ENCODE measurements at places on chromosomes 1 and 21.

DNA sequence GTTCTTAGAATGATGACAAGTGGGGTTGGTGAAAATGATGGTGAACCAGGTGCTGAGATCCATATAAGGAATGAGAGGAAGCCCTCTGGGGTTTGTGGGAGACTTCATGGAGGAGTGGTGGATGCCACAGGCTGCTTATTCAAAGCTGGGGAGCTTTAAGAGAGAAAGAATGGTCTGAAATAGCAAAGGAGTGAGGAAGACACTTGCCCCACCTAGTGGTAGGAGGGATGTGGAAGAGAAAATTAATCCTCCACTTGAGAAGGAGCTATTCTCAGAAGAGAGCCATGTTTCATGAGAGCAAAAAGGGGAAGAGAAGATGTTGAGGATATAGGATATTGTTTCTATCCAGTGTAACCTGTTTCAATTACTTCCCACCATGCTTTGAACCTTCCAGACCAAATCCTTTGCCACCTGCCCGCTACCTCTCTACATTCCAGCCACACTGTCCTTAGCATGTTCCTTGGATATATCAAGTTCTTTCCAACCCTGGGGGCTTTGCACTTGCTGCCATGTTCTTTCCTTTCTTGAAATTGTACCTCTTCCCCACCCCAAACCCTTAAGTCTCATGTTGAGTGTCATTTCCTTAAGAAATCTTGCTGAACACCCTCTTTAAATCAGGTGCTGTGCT lies 19.6 kb upstream of the ZNF648 start:
- DNase-seq, result no peak

DNA sequence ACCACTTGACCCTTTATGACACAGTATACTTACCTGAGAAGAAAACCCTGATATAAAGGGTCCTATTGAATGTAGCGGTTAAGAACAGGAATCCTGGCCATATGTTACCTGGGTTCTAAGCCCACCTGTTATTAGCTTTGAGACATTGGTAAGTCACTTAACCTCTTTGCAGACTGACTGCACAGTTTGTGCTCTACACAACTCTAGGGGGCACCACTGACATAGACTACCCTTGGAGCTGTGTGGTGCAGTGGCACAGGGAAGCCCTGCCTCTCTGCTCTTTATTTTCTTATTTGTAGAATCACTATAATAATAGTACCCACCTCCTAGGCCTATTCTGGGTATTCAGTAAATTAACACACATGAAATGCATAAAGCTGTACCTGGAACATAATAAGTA lies 165.6 kb downstream of the C1orf94 start:
- DNase-seq, result no peak

DNA sequence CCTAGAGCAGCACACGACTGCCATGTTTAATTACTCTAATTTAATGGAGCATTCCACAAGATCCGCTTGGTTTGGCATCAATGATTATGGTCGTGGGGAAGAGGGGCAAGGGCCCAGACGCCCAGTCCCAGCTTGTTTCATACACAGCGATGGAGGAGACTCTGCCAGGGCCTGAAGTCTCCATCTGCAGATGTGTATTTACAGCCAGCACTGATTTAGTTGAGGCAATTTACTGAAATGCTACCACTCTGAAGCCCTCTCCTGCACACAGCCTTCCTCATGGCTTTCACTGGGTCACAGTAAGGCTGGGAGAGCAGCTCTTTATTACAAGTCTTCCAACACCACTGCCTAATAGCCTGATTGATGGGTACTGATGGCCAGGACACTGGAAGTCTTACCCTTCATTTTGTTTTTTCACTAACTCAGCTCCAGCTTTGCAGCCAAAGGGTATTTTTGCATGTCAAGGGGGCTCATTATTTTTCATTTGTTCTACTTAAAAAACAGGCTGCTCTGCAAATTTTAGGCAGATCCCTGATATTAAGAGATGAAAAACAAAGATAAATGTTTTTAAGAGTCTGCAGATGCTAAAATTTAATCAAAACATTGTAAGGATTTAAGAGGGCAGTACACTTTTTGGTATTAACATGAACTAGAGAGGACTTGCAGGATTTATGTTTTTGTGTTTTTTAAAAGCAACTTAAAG lies 236.3 kb downstream of the SIPA1L2 start:
- DNase-seq, result no peak

- no peak for DNase-seq
Observed at GRCh38 chr1:248703674-248704073, 1.1 kb upstream of the OR14I1 start.

- DNase-seq, result no peak
Observed at GRCh38 chr1:7941437-7941793, 776 bp upstream of the TNFRSF9 start.

GRCh38 chr1:6329851-6330250 lies 63.7 kb downstream of the ACOT7 start:
- DNase-seq, result no peak
